H54 (cell line): ENCODE measurements at places on chromosomes 7 and 10.

GRCh38 chr7:34016876-34017275 is 111.5 kb downstream of the BMPER start:
- no peak for DNase-seq

DNA sequence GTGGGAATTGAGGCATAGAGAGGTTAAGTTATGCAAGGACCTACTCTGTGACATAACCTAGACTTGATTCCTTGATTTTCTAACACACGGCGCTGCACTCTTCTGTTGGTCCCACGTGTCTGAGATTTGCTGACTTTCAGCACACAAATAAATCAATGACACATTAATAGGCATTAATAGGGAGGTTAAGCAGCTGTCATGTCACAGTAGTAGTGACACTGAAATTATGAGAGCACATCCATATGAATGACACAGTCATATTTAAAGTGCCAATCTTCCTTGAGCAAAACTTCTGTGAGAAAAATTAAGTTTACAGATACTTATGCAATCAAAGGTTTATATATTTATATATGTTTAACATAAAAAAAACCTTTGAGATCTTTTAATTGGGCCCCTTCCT is 805.4 kb upstream of the SORCS1 start:
- no peak for DNase-seq

GRCh38 chr7:49766966-49767365 is 6.5 kb upstream of the VWC2 start:
- no peak for DNase-seq

- no peak for DNase-seq
Measured at GRCh38 chr10:102675666-102676533, 31.6 kb downstream of the TRIM8 start.

DNA sequence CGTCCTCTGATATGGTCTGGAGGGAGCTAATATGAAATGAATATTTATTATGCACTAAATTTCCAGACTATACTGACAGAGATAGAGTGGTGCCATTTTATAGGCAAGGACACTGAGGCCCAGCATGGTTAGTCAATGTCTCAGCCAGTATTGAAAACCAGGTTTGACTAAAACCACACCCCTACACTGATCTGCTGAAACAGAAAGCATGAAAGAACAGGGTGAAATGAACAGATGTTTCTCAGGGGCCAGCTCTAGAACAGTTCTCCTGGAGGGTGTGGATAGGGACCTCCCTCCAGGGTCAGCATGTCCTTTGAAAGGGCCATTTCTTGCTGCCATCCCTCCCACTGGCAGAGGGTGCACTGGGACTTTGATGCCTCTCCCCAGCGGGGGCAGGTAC is 700.5 kb downstream of the GRID1 start:
- no peak for DNase-seq

GRCh38 chr7:15554081-15554480 is 7.7 kb downstream of the AGMO start:
- no peak for DNase-seq

GRCh38 chr10:76647301-76647700 is 990.3 kb downstream of the KCNMA1 start:
- DNase-seq = no peak
